Activated T-helper 17 cell treated with anti-CD3 and anti-CD28 coated beads, Interleukin-2, amount 50 U/mL, for 72 hours (primary cell): ENCODE measurements at places on chromosomes 5 and 9. TPM values are rescaled to one million over a fixed set of nuclear protein-coding genes. Genes with fewer than 3 reads are reported as not detected.

DNA sequence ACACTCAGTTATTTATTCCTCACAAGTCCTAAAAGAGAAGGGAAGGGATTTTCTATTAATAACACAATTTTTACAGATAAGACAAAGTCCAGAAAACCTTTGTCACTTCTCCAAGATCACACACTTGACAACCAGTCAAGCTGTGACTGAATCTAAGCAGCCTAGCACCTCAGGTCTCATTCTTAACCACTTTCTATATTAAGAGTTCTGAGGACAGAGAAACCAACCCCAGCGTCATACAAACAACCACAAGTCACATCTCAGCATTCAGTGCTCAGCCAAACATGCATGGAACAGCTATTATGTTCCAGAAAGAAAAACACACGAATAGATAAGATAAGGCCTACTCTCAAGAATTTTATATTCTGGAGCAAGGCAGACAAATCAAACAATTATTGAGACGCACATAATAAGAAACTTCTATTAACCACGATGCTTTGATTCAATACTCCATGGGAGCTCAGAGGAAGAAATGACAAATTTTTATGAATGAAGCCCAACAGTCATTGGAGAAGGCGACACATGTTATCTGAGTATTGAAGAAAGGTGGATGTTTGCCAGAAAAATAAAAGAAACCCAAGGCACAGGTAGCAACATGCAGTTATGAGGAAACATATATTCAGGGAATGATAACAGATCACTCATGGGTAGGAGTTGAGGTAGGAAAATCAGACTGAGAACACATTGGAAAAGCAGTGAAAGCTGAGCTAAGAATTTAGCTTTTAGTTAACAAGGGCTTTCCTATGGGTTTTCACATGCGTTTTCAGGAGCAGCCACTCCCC lies 113.1 kb downstream of the HTR4 start:
- ATAC-seq = peak; percentile 28

DNA sequence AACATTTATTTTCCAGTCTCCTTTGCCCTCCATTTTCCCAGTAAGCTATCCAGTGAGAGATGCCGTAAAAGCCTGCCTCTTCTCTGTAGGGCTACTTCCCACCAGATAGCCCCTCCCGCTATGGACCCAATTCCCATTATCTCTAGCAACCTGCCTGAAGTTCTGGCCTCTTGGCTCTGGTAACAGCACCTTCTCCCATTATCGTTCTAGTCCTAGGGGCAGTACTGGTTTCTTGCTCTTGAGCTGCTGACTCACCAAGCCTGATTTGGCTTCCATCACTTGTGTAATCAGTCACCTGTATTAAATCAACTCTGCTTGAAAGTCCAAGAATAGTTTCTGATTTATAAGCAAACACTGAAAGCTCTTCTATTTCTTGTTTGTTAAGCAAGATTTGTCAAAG lies 42.8 kb upstream of the PARP8 start:
- no peak for ATAC-seq

DNA sequence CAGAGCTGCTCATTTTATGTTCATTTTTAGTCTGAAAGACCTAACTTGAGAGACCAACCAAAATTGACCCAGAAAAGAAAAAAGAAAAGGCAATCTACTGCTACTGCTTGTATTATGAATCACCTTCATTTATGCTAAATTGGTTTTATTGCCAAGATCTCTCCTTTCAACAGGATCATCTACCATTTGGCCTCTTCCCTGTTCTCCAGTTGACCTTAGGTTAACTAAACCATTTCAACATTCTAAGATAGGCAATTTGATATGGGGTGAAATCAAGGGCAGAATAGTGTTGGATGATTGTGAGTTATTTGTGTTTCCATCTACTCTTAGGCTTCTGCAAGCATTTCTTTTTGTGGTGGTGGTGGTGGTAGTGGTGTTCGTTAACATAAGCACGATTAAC lies 48.3 kb upstream of the POU4F3 start:
- no peak for ATAC-seq

Gene SPINK7
- total RNA-seq = not detected

- no peak for ATAC-seq
These were observed 322.5 kb upstream of the IRX4 start for GRCh38 chr5:2205185-2205585.

DNA sequence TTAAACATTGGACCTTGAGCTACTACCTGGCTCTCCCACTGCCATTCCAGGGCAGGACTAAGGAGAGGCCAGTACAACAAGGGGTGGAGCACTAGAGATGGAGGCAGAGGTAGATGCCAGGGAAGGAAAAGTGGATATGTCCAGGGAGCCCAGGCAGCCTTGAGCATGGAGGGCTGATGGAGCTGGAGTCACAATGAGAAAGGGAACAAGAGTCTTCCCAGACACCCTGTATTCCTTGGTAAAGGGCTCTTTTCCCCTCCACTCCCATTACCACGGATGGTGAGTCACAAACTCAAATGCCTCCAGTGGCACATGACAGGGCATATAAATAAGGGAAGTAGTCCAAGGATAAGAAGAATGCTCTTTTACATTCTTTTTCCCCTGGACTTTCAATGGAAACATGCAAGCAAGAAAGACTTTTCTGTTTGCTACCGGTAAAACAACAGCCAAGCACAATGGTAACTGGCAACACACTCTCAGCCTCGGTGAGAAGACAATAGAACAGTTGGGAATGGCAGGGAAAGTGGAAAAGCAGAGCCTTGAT lies 16.7 kb downstream of the ERAP1 start:
- ATAC-seq = no peak

Gene CIZ1
- total RNA-seq = 113 TPM

- peak; percentile 12 for ATAC-seq
These were observed 35.3 kb upstream of the SPRY4 start for GRCh38 chr5:142360051-142360498.

GRCh38 chr9:36912620-36913019 lies 121.4 kb downstream of the PAX5 start:
- ATAC-seq = no peak

DNA sequence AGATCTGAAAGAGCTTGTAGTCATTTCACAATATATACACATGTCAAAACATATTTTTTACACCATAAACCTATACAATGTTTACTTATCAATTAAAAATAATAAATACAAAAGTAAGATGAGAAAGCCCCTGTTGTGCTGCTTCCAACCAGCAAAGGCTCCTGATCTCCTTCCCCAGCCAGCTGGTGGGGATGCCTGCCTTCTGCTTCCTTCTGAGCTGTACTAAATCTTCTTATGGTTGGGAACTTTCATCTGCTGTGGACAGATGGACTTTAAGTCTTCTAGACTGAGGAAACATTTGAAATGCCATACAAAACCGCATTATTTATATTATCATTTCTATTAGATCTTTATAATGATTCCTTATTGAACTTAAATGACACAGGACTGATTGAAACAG lies 745.3 kb upstream of the CHD1 start:
- no peak for ATAC-seq

Gene GOLGA2
- 60.0 TPM for total RNA-seq

DNA sequence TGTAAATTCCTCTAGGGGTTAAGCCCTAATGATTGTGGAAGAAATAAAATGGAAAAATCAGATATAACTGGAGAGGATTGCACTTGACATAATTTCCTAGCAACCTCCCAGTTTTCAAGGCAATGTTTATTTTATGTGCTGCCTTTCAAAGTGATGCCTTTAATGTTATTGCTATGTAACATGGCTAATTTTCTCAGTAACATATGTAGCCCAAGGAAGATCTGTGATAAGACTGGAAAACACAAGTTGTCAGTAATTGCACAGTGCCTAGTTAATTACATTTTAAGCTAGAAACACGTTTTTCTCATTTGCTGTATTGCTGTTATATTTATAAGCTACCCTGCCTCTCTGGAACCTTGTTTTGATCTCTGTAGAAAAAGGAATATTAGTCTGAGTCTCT lies 49.2 kb upstream of the KCNN2 start:
- ATAC-seq = no peak

- ATAC-seq = no peak
These were observed 22.4 kb downstream of the FNBP1 start for GRCh38 chr9:130020618-130021017.

- no peak for ATAC-seq
These were observed 270.1 kb downstream of the DNAH5 start for GRCh38 chr5:13674391-13674790.

Gene PDE6A
- not detected for total RNA-seq

Gene CDX1
- total RNA-seq = not detected

Gene OLFML2A
- not detected for total RNA-seq

Gene SPATA31D1
- total RNA-seq = not detected

Gene TNFAIP8
- total RNA-seq = 170 TPM

GRCh38 chr9:109846776-109847175 lies 66.8 kb downstream of the PALM2AKAP2 start:
- ATAC-seq = no peak

GRCh38 chr9:92971776-92972175 lies 24.5 kb downstream of the FGD3 start:
- ATAC-seq = no peak

GRCh38 chr5:10590226-10590999 lies 26.5 kb downstream of the ANKRD33B start:
- peak; percentile 43 for ATAC-seq

- no peak for ATAC-seq
These were observed 8.1 kb upstream of the PFDN1 start for GRCh38 chr5:140311011-140311467.

DNA sequence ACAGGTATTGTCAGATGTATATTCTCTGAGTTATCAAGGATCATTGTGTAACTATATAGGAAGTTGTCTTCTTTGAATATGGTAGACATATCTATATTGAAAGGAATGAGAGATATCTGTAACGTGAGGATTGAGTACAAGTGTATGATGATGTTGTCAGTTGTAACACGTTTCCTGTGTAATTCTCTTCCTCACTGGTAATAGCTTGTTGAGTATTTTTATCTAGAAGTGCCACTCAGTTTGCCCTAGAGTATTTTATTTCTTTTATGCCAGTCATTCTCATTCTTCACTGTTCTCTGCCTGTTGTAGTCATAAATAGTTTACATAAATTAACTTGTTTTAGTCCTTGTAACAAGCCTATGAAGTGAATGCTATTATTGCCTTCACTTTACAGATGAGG lies 172.1 kb downstream of the BAAT start:
- ATAC-seq = no peak

Gene ADAMTS2
- total RNA-seq = not detected

- no peak for ATAC-seq
These were observed 111.7 kb upstream of the IZUMO3 start for GRCh38 chr9:24657387-24657786.

DNA sequence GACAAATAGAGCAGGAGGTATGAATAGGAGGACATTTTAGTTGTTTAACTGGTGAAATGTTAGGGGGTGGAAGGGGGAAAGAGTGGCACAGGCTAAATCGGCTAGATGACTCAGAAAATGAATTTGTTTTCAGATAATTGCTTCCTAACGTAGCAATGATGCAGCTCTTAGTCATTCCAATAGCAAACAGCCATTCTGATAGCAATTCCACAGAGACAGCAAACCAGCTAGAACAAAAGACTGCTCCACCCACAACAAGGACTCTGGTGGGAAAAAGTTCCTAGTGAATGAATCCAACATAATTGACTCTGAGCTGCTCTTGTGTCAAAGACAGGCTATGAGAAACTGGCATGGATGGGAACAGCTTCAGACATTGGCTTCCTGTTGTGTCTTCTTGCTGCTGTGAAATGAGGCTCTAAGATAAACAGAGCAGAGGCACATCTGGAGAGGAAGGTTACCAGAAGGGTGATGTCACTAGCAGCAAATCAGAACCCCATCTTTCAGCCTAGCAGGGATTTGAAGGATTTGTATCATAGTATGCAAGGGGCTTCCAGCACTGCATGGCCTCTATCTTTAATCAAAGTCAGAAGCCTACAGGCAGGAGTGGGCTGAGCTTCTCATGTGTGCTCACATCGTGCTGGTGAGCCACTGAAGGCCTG lies 28.1 kb upstream of the F2RL1 start:
- peak; percentile 94 for ATAC-seq

GRCh38 chr5:79124607-79125006 lies 13.0 kb downstream of the BHMT start:
- ATAC-seq = no peak

DNA sequence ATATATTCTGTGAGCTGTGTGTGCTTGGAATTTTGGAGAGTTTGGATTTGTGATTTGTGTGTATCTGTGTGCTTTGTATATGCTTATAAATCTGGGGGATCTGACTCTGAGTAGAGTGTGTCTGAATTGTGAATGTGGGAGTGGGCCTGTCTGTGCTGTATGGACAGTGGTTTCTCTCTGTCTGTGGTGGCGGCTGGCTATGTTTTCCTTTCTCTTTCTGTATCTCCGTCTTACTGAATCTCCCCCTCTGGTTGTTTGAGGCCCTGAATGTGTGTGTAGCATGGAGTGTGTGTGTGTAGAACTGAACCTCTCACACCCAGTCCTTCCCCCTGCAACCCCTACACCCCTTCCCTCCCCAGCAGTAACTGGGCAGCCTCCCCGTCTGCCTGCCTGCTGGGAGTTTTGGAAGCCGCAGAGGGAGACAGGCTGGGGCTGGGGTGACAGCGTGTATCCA lies 4.7 kb downstream of the CXXC5 start:
- ATAC-seq = no peak

Gene PCDHA1
- total RNA-seq = not detected

DNA sequence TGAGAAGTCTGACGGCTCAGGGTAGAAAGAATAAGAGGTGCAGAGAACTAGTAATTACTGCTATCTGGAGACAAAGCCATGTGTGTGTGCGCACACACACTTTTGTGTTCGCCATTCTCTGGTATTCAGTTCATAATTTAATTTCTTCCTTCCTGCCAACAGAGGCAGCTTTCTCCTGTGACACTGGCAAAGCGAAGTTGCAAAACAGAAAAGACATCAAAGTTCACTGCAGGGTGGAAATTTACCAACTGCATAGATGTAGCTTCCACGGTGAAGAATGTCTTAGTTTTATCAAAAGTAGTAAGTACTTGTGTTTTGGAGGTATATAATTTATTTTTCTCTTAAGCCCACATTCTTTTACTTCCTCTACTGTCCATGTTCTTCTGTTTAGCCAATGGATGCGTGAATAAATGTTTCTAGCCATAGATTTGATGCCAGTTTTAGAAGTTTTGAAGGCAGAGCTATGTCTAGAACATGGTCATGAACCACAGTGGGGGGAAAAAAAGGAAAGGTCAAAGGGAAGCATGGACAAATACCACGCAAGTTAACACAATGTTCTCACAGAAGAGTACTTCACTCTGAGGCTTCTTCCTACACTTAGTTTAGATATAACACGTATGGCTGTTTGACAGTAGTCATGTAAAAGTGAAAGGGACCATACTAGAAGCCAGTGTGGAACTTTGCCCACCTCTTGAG lies 536.5 kb upstream of the GRIA1 start:
- ATAC-seq = no peak

DNA sequence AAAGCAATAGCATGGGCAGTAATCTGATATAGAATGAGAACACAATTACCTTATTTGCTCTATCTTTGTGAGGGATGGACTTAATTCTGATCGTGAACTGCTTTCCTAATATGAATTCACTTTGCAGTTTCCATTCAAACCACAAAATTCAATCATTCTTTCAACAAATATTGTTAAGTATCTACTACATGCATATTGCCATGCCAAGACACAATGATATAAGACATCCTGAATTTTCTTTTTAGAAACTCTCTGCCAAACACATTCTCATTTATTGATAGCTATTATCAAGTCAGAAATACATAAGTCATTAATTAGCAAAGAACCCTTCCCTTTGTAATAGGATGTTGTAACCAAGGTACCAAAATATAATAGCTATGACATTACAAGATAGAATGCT lies 121.6 kb upstream of the TARS1 start:
- ATAC-seq = no peak
